Upper lobe of right lung (tissue), 1 donor: ENCODE measurements at places on chromosomes 3 and 15.

GRCh38 chr15:67085818-67086636 lies 20.6 kb downstream of the SMAD3 start:
- no peak for DNase-seq

- DNase-seq: no peak
Observed at GRCh38 chr15:79450648-79451047, 18.5 kb downstream of the MINAR1 start.

DNA sequence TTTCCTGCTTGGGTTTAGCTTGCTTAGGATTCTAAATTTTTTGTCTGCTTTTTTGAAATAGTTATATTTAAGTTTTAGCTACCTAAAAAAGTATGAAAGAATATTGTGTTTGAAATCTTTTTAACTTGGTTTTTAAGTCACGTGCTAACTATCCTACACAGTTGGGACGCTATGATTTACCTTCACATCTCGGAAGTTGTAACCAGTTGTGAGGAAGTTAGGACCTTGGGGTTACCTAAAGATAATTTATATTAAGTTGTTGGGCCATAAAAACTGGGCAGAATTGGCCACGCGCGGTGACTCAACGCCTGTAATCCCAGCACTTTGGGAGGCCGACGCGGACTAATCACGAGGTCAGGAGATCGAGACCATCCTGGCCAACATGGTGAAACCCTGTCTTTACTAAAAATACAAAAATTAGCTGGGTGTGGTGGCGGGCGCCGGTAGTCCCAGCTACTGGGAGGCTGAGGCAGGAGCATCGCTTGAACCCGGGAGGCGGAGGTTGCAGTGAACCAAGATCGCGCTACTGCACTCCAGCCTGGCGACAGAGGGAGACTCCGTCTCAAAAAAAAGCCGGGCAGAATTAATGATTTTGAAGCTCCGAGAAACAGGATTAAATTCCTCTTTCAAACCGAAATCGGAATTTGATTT lies 1.0 kb downstream of the ZFAND6 start:
- peak; percentile 70 for DNase-seq

DNA sequence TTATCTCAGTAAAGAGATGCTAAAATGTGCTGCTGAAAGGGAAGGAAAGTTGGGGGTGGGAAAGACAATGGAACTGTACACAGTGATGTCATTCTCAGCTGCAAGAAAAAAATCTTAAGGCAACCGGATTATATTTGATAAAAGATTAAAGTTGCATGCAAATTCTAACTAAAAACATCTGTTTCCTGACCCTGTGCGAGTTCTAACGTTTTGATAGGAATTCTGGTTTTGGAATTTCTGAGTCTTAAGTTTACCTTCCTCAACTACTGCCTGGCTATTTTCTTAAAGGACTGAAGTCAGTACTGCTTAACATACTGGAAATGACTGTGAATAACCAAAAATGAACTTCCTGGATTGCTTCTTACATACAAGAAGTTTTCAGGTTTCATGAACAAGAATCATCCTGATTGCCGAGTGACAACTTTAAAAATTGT lies 115.5 kb downstream of the SLC25A26 start:
- DNase-seq: no peak

DNA sequence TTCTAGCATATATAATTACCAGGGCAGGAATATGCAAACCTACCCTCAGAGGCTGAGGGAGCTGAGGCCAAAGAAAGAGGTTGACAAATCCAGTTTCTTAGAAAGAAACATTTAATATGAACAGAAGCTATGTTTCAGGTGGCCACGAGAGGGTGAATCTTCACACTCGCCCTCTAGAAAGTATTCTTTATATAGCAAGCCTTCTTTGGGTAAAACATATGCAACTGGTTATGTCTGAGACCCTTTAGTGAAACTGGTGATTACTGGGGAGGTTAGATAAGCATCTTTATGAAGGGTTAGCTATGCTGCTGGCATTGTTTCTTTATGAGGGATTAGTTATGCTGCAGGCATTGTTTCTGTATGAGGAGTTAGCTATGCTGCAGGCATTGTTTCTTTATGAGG lies 50.7 kb upstream of the GOLGA6L2 start:
- DNase-seq: no peak

DNA sequence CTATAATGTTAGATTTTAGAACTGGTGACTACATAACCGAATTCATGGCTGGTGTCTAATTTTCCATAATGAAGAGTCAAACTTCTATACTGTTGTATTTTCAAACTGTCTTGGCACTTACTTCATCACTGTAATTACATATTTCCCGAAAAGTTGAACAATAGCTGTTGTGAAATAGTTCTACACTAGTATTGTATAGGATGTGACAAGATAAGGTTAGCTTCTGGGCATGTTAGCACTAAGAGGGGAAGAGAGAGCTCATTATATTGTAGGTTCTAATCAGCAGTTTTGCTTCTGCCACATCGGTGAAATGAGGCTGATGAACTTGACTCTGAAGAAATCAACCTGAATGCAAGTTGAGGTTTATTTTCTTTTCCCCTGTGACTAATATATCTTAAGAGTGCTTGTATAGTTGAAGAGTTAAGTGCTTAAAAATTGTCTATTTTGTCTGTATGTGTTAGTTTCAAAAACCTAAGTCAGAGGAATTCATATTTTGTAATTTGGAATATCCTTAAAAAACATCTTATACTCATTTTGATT lies 8.9 kb downstream of the GYG1 start:
- no peak for DNase-seq

DNA sequence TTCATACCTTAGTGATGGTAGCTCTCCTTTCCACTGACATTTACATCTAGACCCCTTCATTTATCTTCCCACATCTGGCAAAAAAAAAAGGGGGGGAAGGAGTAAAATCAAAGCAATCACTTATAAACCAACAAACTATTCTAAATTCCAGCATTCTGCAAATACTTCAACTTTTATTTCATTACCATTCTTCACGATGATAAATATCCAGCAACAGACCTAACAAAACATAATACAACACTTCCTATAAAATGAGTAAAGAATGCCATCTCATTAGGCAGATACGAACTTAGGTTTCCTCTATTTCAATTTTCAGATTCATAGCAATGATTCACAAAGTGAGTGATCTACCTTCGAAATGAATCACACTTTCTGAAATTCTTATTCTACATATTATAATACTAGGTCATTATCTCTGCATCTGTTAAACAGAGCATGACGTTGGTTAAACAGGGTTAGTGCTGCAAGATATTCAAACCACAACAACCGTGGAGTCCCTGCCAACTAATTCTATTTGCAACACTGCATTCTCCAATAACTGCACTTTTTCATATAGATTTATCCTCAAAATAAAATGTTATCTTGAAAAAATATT lies at the start of gene LRRFIP2:
Gene LRRFIP2 (minus strand): TSS at position 51 of the 595 bp plus-strand sequence. CDS start 25,599 bp downstream, outside the sequence.
- no peak for DNase-seq

DNA sequence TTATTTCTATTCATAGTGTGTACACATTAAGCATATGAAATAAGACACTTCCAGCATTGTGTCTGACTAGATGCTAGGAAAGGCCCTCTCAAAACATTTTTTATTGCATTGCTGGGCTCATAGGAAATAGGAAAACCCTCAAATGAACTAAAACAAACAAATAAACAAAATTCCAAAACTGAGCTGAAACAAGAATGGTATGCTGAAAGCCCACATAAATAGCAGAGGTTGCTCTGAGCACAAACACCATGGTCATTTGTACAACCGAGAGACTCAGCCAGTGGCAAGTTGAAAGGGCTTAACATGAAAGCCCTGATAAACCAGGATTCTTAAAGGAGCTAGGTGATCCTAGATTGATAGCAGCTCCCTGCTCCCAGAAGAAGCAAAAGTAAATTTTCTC lies 310.0 kb upstream of the WNT5A start:
- DNase-seq: no peak

DNA sequence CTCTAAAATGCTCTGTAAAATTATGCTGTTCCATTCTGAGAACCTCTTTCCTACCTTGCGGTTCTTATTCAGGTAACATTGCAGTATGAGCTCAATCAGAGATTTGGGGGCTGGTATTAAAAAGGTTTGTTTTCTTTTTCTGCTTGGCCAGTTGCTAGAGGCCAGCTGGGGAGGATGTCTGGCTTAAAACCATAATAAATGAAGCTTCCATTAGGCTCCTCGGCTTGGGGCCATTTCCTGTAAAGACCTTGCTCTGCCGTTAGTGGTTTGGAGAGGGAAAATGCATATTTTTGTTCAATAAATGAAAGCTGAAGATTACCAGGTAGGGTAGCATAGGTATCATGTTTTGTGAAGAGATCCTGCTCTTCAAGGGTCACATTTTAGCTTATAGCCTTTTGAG lies 55.2 kb downstream of the MCTP2 start:
- DNase-seq: no peak

DNA sequence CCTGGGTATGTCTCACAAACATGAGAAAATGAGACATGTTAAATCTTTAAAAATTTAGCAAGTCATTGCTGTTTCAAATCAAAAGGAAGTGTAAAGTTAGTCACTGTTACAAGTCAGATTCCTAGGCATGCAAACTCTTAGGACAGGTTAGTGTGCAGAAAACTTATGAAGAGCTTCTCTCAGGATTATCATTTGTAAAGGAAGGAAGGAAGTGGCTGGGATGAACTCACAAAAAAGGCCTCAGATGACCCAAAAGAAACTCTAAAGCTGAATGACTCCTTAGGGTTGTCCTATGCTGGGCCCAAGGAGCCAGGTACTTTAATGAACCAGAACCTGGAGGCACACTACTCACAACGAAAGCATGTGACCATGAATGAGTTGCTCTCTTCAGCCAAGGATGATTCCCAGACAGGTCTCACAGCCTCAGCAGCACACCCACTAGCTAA lies 25.0 kb downstream of the MSL2 start:
- no peak for DNase-seq

GRCh38 chr3:34568766-34569165 lies 770.3 kb downstream of the PDCD6IP start:
- no peak for DNase-seq

- DNase-seq: no peak
Observed at GRCh38 chr3:179829401-179829800, 176.6 kb downstream of the USP13 start.

DNA sequence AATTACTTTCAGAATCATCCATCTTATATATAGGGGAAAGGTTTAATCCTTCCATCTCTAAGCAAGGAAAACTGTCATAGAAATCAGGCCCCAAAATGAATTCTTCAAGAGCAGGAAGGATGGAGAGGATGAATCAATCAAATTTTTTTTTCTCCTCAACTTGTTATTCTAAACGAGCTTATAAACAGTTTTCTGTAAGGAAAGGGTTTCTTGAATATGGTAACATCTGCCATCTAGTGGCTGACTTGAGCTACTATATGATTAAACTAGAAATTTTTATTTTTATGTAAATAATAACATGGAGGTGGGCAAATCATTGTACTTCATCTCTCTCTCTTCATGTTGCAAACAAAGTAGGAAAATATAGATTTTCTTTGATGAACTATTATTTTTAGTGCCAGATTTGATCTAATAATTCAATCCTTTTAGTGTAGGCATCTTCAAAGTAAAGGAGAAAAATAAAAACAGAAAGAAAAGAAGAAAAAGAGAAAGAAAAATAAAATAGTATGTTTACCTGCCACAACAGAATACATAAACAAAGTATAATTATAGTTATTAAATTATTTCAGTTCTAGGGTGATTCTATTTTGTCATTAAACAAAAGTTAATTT lies 146.6 kb downstream of the SERPINI1 start:
- DNase-seq: no peak

DNA sequence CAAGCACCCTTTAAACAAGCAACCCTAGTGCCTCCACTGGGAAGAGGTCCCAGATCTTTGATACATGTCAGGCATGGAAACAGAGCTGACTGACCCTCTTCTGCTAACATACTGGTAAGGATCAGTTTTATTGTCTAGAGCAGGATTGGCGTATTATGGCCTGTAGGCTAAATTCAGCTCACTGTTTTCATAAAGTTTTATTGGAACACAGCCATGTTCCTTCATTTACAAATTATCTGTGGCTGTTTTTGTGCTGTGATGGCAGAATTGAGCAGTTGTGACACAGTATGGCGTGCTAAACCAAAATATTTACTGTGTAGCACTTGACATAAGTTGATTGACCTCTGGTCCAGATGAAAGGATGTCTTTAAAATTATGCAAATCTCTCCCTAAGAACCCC lies 45.0 kb downstream of the WDR76 start:
- DNase-seq: no peak

GRCh38 chr15:99902248-99902928 lies 169.2 kb upstream of the LYSMD4 start:
- DNase-seq: no peak

DNA sequence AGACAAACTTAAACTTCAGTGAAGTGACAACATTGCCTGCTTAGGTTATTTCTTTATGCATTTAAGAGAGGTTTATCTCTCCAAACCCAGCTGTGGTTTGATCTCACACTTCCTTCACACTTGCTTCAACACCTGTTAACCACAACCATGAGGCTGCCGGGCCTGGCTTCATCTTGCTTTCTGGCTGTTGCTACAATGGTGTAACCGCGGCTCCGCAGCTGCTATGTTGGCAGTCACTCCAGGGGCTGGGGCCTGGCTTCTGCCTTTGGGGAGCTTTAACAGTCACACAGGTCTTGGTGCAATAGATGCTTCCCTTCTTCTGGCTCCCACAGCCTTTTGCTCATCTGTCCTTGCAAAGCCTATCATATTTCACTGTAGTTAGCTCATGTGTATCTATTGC lies 72.9 kb upstream of the MNS1 start:
- DNase-seq: peak; percentile 57

- DNase-seq: no peak
Observed at GRCh38 chr3:31251083-31251482, 281.6 kb upstream of the STT3B start.

DNA sequence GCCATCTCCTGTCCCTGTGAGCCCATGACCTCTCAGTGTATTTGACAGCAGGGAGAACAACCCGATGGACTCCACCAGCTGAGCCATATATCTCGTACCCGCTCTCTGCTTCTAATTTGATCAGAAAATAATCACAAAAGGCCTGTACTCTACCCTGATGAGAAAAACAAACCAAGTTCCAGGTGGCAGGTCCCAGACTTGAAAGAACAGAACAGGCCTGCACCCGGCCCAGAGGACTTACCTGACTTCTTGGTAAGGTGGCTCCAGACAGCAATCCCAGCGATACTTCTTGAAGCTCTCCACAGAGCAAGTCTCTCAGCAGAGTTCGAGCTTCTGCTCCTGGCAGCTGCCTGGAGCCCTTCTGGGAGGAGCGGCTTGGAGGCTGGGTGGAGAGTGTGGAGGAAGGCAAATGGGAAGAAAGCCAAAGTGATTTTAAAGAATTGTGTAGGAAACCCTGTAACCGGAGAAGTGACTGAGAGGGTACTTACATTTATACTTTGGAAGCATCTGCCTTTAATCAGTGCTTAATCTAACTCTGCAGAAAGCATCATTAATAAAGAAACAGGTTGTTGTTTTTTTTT lies 91.6 kb downstream of the SCN11A start:
- no peak for DNase-seq

- no peak for DNase-seq
Observed at GRCh38 chr3:46628901-46629369, 16.6 kb downstream of the FAM240A start.
